ENCODE measurements at places on chromosomes 2 and 18.

- no peak for DNase-seq
Measured at GRCh38 chr2:102033031-102033749, 41.4 kb downstream of the IL1R2 start.

- DNase-seq: no peak
Measured at GRCh38 chr18:54845787-54846186, 17.5 kb downstream of the RAB27B start.

DNA sequence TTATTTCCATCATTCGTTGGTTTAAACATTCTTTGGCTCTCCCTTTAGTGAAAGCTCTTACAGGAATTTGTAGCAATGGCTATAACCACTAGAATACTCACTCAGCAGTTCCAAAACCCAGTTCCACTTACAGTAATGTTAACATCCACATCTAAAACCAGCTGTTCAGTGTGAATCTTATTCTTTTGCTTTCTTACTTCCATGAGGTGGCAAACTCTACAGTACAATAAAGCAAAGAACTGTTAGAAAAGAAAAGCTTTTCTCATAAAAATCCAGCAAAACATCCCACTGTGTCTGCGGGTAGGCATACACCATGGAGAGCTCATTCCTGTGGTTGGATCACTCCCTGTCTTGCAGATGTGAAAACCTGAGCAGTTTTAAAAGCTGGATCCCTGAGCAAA, 147.1 kb downstream of the ARHGAP28 start:
- no peak for DNase-seq

DNA sequence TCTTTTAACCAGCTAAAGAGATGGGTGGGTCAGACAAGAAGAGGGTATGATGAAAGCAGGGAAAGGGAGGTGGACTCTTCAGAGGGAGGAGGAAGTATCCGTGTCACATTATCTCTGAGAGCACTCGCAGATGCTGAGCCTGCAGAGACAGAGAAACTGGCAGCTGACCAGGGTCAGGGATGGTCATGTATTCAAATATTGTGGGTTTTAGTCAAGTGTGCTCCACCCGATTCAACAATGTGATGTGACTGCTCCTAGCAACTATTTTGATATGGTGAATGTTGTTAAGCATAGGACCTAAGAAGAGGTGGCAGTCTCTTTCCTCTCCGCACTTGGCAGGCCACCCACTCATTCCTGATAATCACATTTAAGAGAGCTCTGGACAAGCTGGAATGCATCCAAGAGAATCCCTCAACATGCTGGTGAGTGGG, 1.3 kb upstream of the CLIP4 start:
- no peak for DNase-seq

DNA sequence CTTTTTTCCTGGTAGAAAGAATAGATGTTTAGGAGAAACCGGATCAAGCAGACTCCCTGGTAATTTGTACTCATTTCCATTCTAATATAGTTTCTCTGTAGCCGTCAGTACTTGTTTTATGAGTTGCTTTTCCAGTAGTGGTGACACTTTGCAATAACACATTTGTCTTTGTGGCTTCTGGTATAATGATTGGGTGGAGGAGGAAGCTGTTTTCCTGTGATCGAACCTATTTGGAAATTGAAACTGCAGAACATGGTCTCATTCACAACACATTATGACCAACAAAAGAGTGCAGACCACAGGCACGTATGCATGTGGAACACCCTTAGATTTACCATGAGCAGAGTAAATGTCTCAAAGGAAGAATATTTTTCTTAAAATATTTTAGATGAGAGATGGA, 7.6 kb upstream of the SERPINB12 start:
- DNase-seq: no peak

GRCh38 chr2:64260817-64261216, 116.6 kb upstream of the PELI1 start:
- no peak for DNase-seq

- DNase-seq: no peak
Measured at GRCh38 chr2:64124571-64124970, 19.6 kb downstream of the PELI1 start.

DNA sequence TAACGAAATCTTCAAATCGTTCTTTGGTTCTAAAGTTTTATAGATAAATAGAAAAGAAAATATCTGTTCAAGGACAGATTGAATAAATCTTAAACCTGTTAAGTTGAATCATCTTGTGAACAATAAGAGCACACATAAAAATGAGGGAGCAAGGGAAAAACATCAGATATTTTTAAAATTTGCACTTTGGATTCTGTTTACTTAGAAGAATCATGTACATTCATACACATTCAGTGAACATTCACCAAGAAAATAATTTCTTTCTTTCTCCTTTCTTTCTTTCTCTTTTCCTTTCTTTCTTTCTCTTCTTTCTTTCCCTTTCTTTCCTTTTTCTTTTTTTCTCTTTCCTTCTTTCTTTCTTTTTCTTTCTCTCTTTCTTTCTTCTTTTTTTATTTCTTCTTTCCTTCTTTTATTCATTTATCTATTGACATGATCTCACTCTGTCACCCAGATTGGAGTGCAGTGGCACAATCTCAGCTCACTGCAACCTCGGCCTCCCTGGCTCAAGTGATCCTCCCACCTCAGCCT, 164.9 kb downstream of the PDE1A start:
- DNase-seq: no peak

- DNase-seq: no peak
Measured at GRCh38 chr2:235562065-235562747, 68.4 kb downstream of the AGAP1 start.

DNA sequence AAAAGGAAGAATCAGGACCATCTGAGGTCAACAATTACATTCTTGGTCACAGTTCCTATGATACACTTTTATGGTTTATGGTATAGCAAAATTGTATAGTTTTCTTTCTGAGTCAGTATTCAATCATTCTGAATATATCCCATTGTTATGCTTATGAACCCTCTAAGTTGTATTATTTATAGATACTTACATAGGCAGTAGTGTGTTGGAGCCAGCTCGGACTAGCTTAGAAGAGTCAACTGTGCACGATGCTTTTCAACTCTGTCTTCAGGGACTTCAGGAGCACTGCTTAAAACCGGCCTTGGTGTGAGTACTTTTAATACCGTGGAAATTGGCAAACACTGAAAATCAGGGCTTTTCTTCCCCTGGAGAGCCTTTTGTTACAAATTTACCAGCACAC, 215.7 kb downstream of the IKZF2 start:
- DNase-seq: no peak

GRCh38 chr2:191538334-191538903, 139.5 kb upstream of the NABP1 start:
- DNase-seq: no peak

DNA sequence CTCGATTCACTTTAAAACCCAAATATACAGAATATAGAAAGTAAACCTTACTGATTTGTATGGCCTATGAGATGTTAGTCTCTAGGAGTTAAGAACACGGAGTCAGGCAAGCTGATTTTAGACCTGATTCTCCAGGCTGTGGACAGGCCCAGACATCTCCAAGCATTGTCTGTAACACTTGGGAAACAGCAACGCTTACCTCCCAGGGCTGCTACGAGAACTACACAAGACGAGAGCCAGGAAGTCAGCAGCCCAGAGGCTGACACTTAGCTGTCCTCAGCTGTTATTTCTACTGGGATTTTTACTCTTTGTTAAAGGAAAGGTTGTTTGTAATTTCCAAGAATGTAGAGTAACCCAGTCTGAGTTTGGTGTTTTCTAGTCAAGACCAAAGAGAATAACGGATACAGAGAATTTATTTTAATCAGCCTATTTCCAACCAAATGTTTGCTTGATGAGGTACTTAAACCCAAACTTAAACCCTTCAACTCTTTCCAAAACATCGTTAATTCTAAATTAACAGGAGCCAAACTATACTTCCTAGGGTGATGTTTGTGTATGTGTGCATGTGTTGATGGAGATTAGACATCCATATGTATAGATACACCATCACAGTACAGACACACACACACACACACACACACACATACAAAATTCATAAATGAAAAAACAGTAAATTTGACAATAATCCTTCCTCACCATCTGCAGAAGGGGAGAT, 123.4 kb downstream of the LAMA1 start:
- no peak for DNase-seq

DNA sequence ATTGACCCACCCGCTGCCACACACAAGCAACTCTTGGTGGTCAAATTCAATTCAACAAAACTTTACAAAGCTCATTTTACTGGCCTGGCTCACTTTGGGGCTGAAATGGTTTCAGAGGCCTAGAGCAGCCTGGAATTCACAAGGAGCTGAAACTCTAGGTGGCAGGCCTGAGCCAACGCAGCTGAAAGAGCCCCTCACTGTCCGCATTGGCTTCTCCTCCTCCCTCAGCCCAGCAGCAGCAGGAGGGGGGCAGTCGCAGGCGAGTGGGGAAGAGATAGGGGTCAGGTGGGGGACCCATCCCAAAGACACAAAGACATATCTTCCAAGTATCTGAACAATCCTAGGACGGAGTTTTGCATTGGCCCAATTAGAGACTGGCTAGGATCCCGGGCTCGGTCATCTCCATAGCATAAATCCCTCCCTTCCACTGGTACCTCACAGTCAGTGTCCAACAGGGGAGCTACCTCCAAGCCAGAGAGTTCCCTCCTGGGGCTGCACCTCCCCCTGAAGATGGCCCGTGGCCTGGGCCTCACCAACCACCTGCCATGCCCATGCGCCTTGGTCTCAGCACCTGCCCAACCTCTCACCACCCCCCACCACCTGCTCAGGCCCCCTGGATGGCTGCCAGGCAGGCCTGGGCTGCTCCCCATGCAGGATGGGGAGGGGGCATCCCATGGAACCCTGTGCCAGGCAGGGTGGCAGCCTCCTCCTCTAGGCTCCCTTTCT, 113.4 kb downstream of the ZBTB7C start:
- DNase-seq: no peak

DNA sequence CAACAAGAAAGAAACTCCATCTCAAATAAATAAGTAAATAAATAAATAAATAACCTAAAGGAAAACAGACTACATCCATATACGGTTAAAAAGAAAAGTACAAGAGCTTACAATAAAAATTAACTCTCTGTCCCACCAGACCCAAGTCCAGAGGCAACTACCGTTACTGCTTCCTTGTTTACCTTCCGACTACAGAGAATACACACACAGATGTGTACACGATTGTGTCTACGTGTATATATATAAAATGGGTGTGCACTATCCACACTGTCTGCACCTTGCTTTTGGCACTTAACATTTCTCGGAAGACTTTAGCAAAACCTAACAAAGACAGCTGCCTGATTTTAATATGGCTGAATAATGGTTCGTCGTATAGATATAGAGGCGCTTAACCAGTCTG, 69.9 kb downstream of the ACTR2 start:
- no peak for DNase-seq

GRCh38 chr2:237724811-237725478, 73.6 kb upstream of the RBM44 start:
- DNase-seq: no peak

DNA sequence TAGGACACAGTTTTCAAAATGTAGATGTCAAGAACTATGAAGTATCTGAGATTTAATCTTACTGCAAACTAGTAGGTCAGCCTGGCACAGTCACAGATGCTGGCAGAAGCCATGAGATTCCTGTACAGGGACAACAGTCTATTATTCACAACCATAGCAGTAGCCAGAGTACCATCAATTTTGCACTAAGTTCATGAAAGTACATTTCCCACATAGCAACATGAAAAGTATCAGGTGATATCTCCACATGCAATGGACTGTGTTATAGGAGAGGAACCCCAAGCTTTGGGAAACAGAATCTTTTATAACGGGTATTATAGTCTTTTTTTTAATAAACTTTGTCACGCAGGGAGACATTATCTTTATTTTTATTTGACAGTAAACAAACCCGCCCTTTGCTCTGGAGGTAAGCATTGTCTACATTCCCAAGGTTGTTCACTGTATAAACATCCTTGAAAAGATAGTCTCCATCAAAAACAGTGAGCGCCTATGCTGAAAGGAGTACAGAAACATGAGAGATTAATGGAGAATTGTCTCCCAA, 33.4 kb upstream of the DPP4 start:
- DNase-seq: no peak

DNA sequence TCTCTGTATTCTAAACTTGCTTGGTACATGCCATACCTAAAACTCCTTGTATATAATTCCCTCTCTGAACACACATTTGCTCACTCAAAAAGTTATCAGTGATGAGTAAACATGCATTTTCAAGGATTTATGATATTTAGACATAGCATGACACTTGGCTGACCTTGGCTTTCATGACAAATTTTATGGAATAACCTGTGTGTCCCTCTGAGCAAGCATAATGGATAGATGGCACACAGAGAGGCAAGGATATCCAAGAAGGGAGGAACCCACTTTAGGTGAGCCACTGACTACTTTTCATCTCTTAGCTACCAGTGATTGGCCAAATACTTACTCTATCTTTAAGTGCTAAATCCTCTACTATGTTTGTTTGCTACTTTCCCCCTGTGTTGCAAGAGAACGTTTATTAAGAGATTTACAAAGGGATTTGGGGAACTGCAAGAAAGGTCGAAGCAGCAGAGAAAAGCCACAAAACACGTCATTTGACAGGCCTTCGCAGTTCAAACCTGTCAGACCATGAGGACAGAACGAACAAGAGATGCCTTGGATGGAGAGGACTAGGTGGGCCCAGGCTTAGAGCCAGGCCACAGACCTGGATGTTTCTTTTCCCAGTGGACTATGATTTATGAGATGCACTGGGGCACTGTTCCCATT, 379.9 kb downstream of the NBAS start:
- no peak for DNase-seq

- DNase-seq: no peak
Measured at GRCh38 chr18:63195326-63196159, 124.0 kb downstream of the BCL2 start.

GRCh38 chr2:169363560-169364150, 1.3 kb upstream of the LRP2 start:
- no peak for DNase-seq

GRCh38 chr2:31066551-31066950, 71.7 kb downstream of the GALNT14 start:
- no peak for DNase-seq

DNA sequence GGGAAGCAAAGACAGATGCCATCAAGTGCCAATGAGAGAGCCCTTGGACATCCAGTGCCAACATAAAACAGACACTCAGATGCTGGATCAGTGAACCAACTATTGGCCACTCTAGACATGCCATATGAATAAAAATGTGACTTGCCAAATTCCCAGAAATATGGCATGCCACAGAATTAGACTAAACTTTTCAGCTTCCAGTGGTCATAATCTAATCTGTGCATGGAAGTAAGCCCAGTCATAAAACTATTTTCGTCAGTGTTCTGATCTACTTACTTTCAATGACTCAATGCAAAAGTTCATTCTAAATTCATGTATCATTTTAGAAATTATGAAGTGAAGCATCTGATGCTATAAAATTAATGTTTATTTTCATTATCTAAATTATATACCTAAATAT, 1506.2 kb upstream of the NXPH2 start:
- no peak for DNase-seq

- DNase-seq: no peak
Measured at GRCh38 chr2:142822190-142822589, 55.3 kb upstream of the KYNU start.

DNA sequence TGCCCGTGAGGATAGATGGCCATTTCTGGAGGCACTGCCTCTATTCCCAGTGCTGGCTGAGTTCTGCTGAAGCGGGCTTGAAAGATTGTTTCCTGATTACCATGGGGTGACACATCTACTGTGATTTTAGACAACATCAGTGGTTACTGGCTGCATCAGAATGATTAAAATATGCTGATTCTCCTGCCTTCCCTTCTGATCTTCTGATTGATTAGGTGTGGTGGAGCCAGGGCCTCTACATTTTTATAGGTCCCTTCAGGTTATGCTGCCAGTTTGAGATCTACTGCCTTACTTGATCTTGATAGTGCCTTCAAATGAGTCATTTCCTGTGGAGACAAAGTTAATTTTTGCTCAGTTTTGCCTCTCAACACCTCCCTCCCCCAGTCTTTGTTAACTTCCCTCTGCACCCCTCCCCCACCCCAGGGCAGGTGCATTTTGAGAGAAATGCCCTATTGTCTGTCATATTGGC, 31.6 kb upstream of the SNORC start:
- peak; percentile 48 for DNase-seq

Measured in stimulated activated CD4-positive, alpha-beta T cell treated with anti-CD3 and anti-CD28 coated beads, Interleukin-12 subunit alpha, Interleukin-12 subunit beta, amount 100 ng/mL, for 48 hours (primary cell).